ENCODE measurements at places on chromosomes 1 and 21.

DNA sequence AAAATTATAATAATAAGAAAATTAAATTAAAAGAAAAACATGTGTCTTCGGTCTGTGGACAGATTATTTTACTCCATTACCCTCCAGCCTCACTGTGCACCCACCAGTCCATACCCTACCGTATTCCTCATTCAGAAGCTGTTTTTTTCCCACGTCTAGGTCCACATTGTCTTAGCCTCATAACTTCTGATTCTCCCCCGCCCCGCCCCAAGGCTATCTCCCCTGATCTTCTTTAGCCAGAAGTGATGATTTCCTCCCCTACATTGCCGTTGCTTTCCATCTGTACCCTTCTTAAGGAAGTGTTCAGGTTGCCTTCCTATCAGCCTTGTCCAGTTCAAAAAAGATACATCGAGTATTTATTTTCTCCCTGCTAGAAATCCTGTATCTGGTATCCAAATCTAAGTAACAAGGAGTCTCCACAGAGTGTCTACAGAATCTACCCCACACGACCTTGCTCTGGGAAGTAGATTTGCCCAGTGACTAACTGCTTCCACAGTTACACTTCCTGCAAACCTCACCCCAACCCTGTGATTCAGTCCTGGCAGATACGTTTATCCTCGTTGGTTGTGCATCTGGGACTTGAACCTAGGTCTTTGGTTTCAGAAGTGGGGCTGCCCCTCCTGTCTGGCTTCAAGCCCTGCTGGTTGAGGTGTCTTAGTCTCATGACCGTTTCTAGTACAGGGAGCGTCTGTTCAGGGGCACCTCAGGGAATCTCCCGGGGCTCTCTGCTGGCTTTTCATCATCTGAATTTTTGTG lies 470.2 kb downstream of the CAMTA1 start:
- peak; percentile 51 for DNase-seq

DNA sequence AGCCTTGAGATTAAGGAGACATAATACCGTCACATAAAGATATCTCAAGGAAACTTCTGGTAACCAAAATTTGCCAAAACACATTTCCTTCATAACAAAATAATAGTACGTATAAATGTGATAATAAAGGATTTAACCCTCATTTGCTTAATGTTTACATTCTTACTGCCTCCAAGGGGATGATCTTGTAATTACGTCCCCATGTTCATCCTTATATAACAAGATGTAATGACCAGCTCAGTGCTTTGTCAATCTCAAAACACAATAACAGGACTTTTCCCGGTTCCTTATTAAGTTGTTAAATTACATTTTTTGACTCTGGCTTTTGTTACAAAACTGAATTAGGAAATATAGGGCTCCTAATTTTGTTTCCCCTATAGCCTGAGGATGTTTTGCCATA lies 41.3 kb upstream of the UHMK1 start:
- DNase-seq, result no peak

DNA sequence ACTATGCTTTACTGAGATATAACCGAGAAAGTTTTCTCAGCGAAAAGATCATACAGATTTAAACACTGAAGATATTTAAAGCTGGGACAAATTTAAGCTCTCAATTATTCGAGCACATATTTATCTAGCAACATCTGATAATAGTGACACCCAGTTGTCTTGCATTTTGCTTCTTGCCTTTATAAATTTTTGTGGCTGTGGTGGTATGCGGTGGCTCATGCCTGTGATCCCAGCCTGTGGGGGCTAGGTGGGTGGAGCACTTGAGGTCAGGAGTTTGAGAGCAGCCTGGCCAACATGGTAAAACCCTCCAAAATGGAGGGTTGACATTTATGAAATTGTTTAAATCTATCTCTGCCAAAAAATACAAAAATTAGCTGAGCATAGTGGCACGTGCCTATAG lies 312.2 kb downstream of the SPATA17 start:
- DNase-seq, result peak; percentile 12

- DNase-seq, result no peak
Observed at GRCh38 chr1:14809191-14809981, 210.9 kb downstream of the KAZN start.

- DNase-seq, result no peak
Observed at GRCh38 chr1:55381491-55381890, 166.3 kb upstream of the USP24 start.

DNA sequence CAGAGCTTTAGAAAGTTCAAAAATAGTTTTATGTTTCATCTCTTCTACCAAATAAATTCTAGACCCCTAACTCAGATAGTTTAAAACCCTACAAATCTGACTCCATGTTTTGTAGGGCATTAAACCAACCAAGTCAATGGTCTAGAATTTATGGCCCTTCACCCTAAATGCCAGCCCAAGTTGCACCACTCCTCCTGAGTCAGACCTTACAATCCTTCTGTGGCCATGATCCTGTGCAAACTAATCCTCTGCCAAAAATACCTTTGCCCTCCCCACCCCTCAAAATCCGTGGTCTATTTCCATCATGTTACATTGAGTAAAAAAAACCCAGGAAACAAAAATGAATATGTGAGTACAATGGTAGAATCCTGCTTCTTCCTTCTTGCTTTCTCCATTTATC lies 179.3 kb downstream of the NR5A2 start:
- peak; percentile 40 for DNase-seq

- DNase-seq, result no peak
Observed at GRCh38 chr1:243217349-243217748, 37.7 kb downstream of the CEP170 start.

DNA sequence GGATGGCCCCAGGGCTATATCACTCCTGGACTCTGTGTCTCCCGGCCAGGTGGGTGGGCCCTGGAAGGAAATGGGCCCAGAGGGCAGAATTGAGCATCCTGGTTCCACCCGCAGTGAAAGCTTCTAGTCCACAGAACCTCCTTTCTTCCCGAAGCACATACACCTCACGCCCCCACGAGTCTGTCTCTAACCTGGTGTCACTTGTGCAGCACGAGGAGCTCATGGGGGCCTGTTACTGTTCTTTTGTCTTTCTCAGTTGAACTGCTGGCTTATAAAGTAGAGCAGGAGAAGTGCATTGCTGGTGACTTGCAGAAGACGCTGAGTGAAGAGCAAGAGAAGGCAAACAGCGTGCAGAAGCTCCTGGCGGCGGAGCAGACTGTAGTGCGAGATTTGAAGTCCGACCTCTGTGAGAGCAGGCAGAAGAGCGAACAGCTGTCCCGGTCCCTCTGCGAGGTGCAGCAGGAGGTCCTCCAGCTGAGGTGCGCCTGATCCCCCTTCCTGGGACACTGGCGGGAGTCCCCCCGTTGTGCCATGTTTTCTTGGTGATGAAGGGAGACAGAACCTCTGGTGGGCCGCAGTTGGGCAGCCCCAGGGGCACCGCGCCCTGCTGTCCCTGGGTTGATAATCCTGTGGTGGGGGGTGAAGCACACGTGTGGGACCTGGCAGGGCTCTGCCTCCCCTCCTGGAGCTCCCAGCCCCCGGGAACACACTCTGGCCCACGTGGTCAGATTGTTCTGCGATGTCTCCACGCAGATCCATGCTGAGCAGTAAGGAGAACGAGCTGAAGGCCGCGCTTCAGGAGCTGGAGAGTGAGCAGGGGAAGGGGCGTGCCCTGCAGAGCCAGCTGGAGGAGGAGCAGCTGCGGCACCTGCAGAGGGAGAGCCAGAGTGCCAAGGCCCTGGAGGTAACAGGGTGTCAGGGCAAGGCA lies 28.7 kb upstream of the DIP2A start:
- DNase-seq, result no peak

- DNase-seq, result no peak
Observed at GRCh38 chr1:28326984-28327383, 1.9 kb upstream of the MED18 start.

DNA sequence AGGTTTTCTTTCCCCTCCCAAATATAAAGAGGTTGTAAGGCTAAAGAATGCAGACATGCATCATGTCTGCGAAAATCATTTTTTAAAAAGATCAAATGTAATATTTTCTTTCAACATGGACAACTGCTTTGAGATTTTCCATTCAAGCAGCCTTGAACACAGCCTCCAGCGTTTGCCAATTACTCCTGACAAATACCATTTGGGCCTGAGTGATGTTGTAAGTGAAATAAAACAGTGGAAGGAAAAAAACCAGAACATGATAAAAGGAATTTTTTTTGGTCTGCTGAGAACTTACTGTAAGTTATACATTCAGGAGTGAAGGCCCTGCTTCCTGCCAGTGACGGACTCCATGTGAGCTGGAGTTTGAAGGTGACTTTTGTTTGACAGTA lies 37.2 kb downstream of the SETD4 start:
- peak; percentile 35 for DNase-seq

DNA sequence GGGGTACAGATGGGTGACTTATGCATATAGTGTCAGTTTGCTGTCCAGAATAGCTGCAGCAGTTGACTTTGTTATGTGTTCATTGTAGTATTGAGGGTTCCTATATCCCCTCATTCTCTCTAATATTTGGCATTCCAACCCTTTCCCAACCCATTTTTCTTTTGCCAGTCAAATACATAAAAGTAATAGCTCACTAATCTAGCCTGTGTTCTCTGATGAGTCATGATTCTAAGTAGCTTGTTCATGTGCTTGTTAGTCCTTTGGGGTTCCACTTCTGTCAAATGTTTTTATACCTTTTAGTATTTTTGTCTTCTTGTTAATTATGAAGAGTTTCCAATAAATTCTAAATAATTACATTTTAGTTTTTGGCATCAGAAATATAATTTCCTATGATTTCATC lies 99.2 kb upstream of the MROH9 start:
- peak; percentile 64 for DNase-seq

- DNase-seq, result no peak
Observed at GRCh38 chr1:108817811-108818210, 39.1 kb downstream of the AKNAD1 start.

- DNase-seq, result peak; percentile 91
Observed at GRCh38 chr1:37946703-37947360, at the start of gene INPP5B. TSS of gene INPP5B (minus strand) at chr1:37947053. CDS start at chr1:37946308, 745 bp downstream.

DNA sequence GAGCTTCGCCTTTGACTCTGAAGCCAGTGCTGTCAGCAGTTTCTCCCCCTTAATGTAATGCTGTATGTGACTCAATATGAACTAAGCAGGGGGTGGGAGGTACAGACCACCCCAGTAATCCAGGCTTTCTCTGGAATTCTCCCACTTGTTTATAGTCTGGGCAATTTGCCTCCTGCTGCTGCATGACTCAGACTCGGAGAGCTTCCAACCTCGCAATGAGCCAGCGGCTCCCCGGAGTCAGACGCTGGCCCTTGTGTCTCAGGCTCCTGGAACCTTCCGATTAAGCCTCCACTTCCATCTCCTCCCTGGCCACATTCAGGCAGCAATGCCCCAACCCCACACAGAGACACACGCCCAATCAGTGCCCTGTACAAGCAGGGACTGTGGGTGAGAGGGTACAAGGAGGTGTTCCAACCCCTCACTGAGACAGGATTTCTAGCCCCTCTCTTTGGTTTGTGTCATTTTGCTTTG lies 471.7 kb upstream of the VAMP3 start:
- DNase-seq, result peak; percentile 99

DNA sequence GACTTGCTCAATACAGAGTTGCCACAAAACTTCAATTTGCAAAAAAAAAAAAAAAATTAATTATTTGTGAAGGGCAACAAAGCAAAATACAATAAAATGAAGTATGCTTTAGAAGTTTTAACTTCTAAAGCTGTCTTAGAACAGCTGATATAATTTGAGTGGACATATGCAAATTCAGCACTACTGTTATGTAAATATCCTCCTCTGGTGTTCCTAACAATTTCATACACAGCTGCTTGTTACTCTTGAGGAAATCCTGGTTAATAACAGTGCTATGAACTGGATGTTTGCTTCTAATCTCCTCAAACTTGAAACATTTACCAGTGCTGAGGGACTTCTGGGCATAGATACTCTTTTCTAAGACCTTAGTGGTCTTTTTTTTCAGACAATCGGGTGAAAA lies 69.6 kb upstream of the COL24A1 start:
- no peak for DNase-seq

GRCh38 chr1:15046487-15047165 lies 106.9 kb upstream of the TMEM51 start:
- peak; percentile 81 for DNase-seq

DNA sequence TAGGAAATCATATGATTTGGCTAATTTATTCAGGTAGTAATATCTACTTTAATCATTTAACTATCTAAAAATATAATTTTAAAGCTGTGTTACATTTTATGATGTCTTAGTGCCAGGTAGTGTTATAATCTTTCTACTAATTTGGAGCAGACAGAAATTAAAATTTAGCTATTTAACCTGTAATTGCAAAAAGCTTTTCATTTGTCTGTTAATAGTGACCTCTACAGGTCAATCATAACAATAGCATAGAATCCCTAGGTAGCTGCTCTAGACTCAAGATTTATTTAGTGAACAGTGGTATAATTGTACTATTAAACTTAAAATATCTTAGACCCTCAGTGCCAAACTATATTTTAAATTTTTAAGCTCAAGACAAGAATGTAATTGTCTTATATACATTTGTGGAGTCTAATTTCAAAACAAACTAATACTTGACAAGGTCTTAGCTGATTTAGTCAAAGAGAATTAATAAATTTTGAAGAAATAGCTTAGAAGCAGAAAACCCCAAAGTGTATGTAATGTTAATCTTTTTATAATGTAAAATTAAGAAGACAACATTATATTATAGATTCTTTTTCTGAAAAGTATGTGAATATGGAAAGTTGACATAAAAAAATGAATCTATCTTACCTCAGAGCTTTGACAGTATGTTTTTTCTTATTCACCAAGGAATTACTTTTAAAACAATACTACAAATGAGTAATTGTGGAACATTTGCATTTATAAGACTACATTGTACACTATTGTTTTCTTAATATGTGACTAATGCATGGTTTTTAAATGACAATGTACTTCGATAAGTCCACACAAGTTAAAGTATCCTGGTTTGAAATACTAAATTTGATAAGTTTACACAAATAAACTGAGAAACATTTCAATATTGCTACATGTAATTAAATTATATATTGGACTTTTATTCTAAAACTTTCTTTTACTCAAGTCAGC lies 64.1 kb upstream of the RNPC3 start:
- DNase-seq, result peak; percentile 25

DNA sequence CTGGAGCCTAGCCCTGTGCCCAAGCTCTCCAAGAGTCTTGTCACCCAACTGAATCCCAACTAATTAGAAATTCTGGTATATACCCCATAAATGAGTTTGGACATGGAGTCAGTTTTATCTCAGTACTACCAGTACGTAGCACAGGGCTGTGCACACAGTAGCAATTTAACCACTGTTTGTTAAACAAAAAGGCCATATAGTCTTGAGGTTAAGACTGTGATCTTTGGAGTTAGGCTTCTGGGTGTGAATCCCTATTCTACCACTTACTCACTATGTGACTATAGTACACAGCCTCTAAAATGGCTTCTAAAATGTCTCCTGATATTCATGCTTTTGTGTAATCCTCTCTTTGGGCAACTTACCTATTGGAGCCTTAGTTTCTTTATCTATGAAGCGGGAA lies 48.2 kb downstream of the RAB3B start:
- DNase-seq, result no peak

DNA sequence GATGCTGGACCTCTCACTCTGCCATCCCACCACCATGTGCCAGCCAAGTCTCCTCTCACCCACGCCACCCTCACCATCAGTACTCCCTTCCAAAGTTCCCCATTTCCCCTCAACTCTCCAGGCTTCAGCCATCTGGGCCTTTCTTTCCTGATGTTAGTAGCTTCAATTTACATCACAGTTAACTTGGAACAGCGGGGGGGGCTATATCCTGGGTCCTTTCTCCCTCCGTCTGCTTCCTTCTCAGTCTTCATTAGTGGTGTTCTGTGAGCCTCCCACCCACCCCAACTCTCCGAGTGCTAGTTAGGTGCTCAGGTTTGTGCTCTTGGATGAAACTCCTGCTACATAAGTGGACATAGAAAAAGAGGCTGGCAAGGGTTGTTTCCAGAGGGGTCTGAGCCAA lies 31.9 kb downstream of the KCNC4 start:
- DNase-seq, result no peak

Measured in fibroblast of upper back skin (primary cell).